ENCODE measurements at places on chromosomes 1 and 21.

DNA sequence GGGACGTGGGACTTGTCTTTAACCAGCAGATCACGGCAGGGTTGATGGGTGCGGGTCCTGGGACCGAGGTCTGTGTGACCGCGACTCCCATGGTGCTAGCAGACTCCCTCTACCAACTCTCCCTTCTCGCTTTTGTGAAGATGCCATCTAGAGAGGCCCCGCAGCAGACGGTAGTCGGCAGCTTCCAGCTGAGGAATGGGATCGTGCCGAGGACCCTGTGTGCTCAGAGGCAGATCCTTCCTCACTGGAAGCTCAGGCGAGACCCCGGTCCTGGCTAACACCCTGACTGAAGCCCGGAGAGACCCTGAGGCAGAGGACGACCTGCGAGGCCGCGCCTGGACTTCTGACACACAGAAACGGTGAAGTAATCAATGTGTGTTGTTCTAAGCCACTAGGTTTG is 12.5 kb upstream of the SPATC1L start:
- DNase-seq, result no peak

GRCh38 chr1:33330361-33330890 is 9.5 kb upstream of the A3GALT2 start:
- DNase-seq, result no peak

DNA sequence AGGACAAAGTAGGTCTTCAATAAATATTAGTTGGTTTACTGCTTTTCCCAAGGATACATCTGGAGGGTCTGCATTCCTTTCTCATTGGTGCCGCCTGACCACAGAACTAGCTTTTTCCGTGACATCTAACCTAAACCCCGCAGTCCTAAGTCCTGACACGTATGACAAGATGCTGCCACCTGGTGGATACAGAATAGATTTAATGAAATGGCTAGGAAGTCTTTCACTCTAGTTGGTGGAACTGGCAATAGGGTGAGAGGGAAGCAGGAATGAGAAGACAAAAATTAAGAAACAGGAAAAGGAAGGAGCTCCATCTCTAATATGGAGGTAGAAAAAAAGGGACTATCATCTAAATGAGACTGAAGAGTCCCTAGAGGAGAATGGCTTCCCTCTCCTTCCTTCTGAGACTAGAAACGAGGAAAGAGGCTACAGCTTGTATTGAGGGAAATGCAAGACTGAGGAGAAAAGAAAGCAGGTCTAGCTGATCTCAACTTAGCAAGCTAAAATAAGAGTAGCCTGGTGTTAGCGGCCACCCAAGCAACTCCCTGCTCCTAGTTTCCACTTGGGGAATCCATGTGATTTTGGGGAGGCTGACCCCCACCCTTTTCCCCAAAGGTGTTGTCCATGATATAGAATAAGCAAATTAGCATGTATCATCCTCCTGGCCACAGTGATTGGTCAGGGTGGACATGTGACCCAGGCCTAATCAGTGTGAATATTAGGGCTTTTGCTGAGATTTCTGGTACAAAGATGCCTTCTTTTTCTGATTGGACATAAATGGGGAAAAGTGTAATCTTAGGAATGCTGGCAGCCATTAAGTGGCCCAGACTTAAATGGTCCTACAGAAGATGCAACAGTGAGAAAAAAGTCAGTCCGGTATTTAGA is 5.9 kb downstream of the RFX5 start:
- DNase-seq, result no peak

GRCh38 chr1:100349246-100349645 is 3.1 kb upstream of the CDC14A start:
- no peak for DNase-seq

GRCh38 chr1:46806196-46807020 is 7.6 kb downstream of the CYP4B1 start:
- DNase-seq, result no peak

GRCh38 chr1:43298055-43298454 is 2.7 kb upstream of the TIE1 start:
- DNase-seq, result no peak

DNA sequence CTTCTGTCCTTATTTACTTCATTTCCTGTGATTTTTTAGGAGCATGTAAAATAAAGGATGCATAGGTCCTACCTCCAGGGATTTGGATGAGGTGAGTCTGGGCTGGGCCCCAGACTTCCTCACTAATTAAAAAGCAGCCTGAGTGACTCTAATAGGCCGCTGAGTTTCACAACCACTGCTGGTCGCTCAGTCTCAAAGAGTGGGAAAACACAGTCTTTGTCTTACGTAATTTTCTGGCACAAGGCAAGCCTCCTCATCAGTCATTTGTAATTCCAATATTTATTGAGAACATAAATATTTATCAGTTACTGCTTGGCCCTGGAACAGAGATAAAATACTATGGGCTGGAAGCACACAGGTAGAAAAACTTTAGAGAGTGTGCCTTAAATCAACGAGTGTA is 195.4 kb upstream of the RUNX1 start:
- no peak for DNase-seq

GRCh38 chr1:156643049-156643777 is 1.3 kb downstream of the BCAN start:
- no peak for DNase-seq

DNA sequence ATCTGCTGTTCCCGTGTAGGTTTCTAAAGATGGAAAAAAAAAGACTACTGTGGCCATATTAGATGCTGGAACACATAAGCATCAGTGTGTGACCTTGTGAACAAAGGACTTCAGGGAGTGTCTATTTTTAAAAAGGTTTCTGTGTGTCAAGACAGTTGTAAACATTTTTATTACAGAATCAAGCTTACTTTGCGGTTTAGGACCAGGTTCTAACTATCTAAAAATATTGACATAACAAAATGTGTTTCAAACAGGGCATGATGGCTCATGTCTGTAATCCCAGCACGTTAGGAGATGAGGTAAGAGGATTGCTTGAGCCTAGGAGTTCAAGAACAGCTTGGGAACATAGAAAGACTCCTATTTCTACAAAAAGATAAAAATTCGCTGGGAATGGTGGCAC is 7.1 kb upstream of the DDI2 start:
- no peak for DNase-seq
